ENCODE measurements at places on chromosomes 11 and 22.

DNA sequence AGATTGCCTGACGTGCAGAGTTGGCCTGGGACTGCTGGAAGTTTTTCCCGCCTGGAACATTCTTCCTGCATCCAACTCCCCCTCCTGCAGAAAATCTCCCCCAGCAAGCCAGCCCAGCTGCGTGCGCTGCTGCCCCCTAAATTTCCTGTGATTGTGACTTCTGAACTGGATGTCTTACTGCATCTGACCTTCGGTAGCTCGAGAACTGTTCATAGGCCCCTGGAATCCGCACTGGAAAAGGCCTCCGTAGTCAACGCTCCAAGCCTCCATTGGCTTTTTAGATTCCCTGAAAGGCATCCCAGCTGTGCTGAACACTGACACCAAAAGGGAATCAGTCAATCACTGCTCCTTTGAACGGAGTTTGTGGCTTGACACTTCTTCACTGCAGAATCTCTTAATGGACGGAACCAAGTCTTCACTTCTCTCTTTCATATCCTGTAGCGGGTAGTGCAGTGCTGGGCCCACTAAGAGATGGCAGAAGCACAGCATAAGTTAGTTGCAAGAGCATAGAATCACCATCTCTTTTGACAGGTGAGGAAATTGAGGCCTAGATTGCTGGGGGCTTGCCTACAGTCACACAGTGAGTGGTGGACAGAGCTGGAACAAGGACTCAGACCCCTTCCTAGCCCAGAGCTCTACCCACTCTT is 14.2 kb upstream of the RASD2 start:
- no peak for DNase-seq

DNA sequence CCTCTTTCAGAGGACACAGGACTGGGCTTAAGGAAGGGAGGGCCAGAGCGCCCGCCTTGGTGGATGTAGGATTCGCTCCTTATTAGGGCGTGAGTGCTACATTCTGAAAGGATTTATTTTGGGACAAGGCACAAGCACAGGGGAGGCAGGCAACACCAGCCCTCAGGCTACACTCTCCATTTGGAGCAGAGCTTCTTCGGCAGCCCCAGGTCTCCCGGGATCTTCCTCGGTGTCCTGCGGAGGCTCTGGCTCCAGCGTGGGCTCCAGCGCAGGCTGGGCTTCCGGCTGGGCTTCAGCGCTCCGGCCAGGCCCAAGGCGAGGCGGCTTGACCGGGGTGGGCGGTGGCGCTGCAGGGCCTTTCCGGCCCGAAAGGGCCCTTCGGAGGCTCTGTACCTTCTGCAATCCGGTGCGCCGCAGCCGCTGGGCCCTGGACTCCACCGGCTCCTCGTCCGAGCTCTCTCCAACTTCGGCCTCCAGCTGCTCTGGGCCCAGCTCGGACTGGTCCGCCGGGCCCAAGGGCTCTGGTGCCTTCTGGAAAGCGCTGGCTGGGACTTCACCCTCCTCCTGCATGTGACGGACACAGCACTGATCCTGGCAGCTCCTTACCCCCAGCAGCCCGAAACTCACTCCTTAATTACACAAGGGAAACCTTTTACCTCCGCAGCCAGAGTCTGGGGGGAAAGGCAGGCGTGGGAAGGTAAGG is 1.1 kb downstream of the CAVIN3 start:
- DNase-seq, result peak; percentile 63

DNA sequence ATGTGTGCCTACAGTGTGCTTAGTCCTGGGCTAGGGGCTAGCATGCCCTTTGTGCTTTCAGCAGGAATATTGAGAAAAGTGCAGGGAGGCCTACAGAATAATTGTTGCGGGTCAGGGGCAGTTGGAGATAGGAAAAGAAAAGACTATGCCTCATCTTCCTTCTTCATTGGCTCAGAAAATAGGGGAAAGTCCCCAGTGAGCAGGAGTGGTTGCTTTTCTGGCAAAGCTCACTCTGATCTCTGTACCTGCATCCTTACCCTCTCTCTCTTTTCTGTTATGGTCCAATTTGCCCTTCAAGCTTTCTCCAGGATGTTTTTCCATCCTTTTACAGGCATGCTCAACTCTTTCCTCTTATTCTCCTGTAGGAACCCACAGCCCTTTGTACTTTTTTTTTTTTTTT is 29.5 kb upstream of the RRM1 start:
- DNase-seq, result no peak

GRCh38 chr11:111976119-111976766 is 39.1 kb downstream of the DIXDC1 start:
- DNase-seq, result no peak

GRCh38 chr11:2808850-2809846 is 76.4 kb downstream of the CDKN1C start:
- DNase-seq, result no peak

GRCh38 chr11:76588455-76589325 is 81.9 kb downstream of the LRRC32 start:
- no peak for DNase-seq

GRCh38 chr11:45178890-45179671 is 32.6 kb downstream of the PRDM11 start:
- DNase-seq, result peak; percentile 60

- DNase-seq, result no peak
Measured at GRCh38 chr22:17792299-17792698, 18.0 kb upstream of the BID start.

- DNase-seq, result peak; percentile 75
Measured at GRCh38 chr11:44950625-44951476, at the start of gene TP53I11. Gene TP53I11 (minus strand): TSS chr11:44950883. CDS start chr11:44938335, 12,548 bp downstream.

- DNase-seq, result no peak
Measured at GRCh38 chr11:68582416-68583040, 101.8 kb upstream of the GAL start.

- peak; percentile 5 for DNase-seq
Measured at GRCh38 chr11:119389611-119390254, 8.2 kb upstream of the USP2 start.

GRCh38 chr22:37892566-37893335 is 13.3 kb upstream of the MICALL1 start:
- no peak for DNase-seq

- no peak for DNase-seq
Measured at GRCh38 chr11:134763030-134763388, 351.0 kb upstream of the B3GAT1 start.

- no peak for DNase-seq
Measured at GRCh38 chr11:399731-400211, 5.8 kb downstream of the PKP3 start.

DNA sequence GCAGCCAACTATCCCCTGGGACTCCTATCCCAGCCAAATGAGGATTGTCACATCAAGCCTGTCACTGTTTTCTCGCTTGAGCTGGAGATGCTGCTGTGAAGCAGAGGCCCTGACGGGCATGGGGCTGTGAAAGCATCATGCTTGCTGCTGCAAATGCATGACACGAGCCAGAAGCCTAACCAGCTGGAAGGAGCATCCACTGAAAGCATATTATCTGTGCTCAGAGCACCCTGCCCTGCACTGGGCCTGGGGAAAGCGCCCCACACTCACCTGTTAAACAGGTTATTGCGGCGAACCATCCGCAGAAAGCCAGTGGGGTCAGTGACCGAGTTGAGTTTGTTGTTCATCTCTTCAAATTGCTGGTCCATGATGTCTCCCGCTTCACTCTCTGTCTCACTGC is 110.9 kb upstream of the PITPNB start:
- DNase-seq, result no peak

GRCh38 chr22:37167981-37168647 is 18.4 kb upstream of the IL2RB start:
- DNase-seq, result no peak

GRCh38 chr11:13346470-13346869 is 68.9 kb downstream of the BMAL1 start:
- DNase-seq, result no peak

DNA sequence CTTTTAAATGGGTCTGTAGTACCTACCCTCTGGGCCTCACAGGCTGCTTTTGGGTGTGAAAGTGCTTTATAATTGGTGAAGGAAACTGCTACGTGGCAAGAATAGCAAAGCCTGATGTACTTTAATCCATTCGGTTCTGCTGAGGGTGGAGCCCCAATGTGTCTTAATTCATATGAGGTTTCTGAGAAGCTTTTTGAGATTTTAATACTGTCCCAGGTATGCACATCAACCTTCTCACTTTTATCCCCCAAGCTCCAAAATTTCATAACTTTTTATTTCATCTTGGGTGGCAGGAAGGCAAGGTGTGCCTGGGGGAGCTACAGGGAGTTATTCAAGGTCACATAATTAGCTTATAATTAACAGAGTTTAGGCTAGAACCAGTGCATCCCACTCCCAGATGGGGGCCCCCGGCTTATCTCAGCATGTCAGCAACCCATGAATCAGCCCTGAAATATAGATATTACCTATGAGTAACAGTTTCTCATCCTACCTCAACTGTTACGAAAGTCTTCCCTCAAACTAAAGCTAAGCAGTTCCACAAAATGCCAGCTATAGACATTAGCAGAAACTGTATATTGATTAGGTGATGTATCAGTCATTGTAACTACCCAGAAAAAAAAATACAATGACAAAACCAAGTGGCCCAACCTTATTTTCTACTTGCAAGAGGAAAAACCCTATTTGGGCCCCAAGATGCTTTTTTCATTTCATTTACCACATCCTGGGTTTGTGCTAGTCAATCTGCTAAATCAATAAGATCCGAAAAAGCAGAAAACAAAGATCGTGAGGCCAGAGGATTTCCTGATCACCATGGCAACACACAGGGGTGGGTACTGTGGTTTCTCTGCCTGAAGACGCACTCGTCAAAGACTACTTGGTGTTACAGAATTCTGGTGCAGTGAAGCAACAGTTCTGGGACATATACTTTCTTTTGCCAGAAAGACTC is 26.7 kb downstream of the CD44 start:
- DNase-seq, result peak; percentile 76

GRCh38 chr22:49882519-49883293 is 29.1 kb downstream of the ZBED4 start:
- no peak for DNase-seq

Data from fibroblast of skin of scalp (primary cell).